ENCODE measurements at places on chromosomes 2 and 18. TPM values are rescaled to one million over a fixed set of nuclear protein-coding genes. Genes with fewer than 3 reads are reported as not detected.

The CDH7 gene
- not detected for total RNA-seq

The TGFA gene
- total RNA-seq: not detected

DNA sequence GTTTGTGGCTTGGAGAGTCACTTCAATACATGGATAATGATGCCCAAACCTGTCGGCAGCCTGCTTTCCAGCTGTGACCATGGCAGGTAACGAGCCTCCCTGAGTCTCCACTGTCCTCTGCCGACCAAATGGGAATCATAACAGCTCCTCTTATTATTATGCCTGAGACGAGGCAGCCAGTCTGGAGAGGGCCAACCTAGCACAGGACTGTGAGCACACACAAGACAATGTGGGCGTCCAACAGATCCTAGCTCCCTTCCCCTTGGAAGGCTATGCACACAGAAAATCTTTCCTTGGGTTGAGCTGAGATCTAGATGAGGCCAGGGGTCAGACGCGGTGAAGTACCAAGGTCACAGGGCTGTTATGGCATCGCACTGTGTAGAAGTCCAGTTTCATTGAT, 890 bp upstream of the SLC4A3 start:
- no peak for DNase-seq

DNA sequence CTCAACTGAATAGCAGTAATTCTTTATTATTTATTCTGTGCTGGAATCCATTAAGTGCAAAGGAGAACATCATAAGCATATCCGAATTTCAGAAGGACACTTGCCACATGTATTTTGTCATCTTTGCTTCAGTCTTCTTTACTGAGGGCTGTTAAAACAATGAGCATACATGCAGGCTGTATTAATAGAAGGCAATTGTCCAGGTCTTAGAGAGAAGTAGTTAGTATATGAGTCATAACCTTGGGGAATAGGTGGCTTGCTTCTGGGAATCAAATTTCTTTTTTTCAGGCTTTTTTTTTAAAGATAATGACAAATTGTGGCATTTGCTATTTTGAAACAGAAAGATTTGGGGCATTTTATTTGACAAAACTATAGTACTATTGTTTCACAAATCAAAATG, 773.5 kb downstream of the CNTNAP5 start:
- no peak for DNase-seq

- DNase-seq: no peak
These were observed 689.8 kb upstream of the NXPH2 start for GRCh38 chr2:139469985-139470384.

- no peak for DNase-seq
These were observed at the start of gene B3GNT7 for GRCh38 chr2:231395188-231396057. TSS of gene B3GNT7 (plus strand) at chr2:231395710. CDS start at chr2:231395804, 94 bp downstream.

The BUB1 gene
- 147 TPM for total RNA-seq

All from G401 (cell line).